ENCODE measurements at places on chromosomes 6 and 20.

DNA sequence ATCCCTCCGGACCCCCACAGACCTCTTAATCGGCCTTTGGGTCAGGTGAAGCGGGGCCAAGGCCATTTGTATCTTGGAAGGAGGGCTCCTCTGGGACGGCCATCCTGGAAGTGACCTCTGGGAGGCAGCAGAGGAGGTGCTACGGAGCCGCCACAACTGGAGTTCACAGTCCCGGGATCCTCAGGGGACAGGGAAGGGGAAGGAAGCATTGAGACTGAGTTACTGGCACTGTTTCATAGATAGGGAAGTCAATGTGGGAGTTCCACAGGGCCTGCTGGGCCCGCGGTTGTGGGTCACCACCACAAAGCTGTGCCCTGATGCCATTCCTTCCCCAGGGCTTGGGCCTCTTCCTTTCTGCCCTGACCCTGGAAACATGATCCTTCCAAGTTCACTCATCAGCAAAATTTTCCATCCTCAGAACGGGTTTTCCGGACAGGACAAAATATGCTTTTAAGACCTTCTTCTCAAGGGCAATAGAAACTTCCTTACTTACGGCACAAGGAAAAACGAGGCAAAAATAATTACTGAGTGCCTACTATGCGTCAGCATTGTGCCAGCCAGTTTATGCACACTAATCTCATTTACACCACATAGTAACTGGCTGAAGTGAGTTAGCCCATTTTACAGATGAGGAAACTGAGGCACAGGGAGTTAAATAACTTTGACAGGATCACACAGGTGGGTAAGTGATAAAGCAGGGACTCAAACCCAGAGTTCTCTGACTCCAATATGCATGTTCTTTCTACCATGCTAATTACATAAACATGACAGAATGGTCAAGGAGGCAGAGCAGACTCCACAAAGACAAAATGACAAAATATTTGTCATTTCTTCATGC lies 143.8 kb downstream of the UNC5CL start:
- no peak for DNase-seq

GRCh38 chr20:63835021-63835858 lies 4.2 kb upstream of the ZBTB46 start:
- no peak for DNase-seq

DNA sequence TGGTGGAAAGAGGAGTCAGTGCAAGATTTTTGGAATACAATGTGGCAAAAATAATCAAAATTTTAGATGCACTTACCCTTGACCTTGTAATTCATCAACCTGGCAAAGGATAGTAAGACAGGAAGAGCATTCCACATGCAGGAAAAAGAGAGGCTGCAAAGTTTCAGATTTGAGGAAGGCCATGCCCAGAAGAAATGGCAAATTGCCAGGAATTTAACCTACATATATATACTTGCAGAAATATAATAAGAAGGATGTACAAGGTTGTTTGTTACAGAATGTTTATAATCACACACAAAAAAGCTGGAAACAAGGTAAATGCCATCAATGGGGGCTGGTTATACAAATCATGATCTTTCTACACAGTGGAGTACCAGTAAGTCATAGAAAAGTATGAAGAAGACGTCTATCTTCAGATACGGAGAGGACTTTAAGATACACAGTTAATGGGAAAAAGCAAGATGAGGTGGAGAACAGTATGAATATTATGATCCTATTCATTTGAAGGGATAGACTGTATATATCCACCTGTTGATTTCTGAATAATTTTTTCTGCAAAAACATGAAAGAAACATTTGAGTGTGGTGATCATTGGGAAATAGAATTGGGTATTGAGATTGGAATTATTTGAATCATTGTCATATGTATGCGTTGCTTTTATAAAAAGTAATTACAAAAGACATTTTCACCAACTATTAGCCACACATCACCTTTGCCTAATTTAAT lies 253.8 kb downstream of the TBC1D7 start:
- DNase-seq: no peak

DNA sequence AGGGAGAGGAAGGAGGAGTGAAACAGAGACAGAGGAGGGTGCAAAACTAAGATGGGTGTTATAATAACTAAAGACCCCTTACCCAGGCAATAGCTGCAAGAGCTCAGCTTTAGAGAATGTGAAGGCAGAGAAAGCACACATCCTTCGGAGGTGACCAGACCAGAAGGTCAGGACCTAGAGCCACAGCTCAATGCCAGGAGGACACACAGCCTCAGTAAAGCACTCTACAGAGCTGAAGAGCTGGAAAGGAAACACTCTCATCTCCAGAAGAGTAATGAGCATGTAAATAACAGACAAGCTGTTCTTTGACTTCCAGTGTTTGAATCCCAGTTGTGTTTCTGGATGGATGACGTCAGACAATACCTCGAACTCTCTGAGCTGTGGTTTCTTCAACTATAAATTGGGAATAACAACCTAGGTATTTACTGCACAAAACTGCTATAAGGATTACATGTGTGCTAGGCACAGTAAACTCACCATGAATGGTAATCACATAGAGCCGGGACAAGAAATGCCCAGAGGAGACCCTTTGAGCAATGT lies 63.2 kb downstream of the MAP3K5 start:
- DNase-seq: no peak

DNA sequence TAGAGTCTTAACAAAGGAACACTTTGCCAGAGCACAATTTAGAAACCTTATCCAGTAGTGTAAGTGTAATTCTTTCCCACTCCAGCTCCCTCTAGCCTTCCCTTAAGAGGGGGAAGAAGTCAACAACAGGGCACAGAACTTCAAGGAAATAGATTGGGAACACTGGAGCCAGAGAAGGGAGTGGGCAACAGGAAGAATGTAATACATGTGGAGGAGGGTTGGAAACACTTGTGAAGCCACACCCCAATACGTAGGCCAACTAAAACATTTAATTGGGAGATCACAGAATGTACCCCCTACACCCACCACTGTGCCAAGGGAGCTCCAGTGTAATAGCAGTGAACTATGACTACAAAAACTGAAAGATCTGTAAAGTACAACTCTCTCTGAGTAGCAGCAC lies 735.7 kb upstream of the HS3ST5 start:
- no peak for DNase-seq

DNA sequence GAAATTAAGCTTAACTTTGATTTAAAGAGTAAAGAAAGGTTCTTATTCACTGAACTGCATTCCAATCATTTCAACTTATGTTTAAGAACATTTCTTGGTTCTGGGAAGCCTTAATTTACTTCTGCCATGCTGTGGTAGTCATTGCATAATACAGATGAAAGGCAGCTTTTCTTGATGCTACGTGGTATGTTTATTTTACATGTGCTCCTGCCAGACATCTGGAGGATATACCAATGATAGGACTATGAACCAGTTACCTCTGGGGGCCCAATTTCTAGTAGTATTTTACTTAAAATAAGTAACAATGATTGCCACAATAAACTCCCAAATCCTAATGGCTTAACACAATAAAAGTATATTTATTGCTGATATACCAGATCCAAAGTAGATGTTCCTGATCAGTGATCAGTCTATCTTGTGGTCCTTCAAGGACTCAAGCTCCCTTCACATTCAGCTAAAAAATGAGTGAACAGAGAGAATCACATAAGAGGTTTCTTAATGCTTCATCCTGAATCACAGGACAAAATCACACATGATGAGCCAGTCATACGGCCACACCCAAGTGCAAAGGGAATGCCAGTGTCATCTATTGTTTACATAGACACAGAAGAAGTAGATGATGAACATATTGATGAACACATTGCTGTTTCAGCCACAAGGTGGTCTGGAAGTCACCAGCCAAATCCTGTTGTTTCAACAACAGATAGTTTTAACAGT lies 56.5 kb upstream of the CCN2 start:
- DNase-seq: no peak

GRCh38 chr6:136641166-136641565 lies 90.9 kb upstream of the MAP7 start:
- DNase-seq: no peak

- DNase-seq: peak; percentile 30
These were observed 44.1 kb downstream of the SNX9 start for GRCh38 chr6:157867155-157867559.

- DNase-seq: peak; percentile 89
These were observed 1.5 kb downstream of the TAGAP start for GRCh38 chr6:159043251-159043650.

GRCh38 chr20:51528263-51529027 lies 14.1 kb downstream of the NFATC2 start:
- DNase-seq: peak; percentile 50

DNA sequence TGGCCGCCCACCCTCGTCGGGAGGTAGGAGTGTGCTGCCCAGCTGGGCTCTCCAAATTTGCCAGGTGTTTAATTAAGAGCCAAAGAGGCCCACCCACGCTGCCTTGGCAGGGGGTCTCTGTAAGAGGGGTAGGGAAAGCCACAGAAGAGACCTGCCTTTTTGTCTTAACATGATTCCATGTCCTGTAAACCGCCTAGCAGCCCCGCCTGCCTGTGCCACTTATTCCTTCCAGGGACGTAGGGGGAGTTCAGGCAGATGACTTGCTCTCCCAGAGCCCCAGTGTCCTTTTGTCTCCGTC lies 2.1 kb downstream of the FAM210B start:
- no peak for DNase-seq

- no peak for DNase-seq
These were observed 593 bp downstream of the MMP24 start for GRCh38 chr20:35226884-35227681.

GRCh38 chr20:57618764-57619050 lies 1.5 kb downstream of the ZBP1 start:
- no peak for DNase-seq

DNA sequence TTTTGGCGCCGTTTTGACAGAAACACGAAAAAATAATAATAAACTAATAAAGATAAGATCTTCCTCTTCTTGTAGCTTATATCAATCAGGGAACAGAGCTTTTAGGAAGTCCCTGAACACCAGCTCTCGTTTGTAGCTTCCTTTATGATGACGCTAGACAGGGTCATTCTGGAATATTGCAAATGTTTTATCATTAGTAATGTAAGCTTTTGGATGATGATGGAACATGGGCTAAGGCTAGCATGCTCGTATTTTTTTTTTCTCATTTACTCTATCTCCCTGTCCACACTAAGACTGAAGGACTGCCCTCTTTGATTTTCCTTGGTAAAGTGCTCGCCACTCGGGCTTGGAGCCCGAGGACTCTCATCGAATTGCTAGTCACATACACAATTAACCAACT lies 22.1 kb upstream of the POM121L2 start:
- no peak for DNase-seq

Measured in CD4-positive, alpha-beta T cell treated with Interleukin-4 for 4 hours (primary cell).